ENCODE measurements at places on chromosomes 13 and 19.

GRCh38 chr19:18119717-18120105, 22.1 kb downstream of the MAST3 start:
- DNase-seq, result no peak

DNA sequence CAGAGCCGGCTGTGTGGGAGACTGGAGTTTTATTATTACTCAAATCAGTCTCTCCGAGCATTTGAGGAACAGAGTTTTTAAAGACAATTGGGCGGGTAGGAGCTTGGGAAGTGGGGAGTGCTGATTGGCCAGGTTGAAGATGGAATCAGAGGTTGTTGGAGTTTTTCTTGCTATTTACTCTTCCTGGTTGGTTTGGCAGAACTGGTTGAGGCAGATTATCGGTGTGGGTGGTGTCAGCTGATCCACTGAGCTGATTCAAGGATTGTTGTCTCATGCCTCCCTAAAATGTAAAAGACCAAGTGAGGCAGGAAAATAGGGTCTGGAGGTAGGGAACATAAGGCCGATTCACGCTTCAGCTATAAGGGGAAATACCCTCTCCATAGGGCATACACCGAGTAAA, 1.3 kb upstream of the TDRD12 start:
- no peak for DNase-seq

- peak; percentile 89 for DNase-seq
These were observed 703 bp upstream of the PLEKHG2 start for GRCh38 chr19:39411832-39412099.

GRCh38 chr13:92727118-92727517, 499.5 kb upstream of the GPC6 start:
- no peak for DNase-seq

DNA sequence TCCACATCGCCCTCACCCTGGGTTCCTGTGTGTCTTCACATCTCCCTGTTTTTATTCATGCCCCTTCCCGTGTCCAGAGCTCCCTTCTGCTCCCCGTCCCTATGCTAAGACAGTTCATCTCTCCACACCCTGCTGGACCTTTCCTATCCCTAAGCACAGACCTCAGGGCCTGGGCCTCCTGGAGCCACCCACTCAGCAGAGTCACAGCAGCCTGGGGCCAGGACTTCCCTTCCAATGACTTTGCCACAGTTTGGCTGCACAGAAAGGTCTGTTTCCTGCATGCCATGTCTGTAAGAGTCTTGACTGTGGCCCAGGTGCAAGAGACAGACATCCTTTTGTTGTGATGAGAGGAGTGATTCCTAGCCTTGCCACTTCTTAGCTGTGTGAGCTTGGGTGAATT, 470.7 kb downstream of the TSHZ3 start:
- no peak for DNase-seq

- DNase-seq, result no peak
These were observed 22.8 kb downstream of the COL4A2 start for GRCh38 chr13:110329798-110330461.

DNA sequence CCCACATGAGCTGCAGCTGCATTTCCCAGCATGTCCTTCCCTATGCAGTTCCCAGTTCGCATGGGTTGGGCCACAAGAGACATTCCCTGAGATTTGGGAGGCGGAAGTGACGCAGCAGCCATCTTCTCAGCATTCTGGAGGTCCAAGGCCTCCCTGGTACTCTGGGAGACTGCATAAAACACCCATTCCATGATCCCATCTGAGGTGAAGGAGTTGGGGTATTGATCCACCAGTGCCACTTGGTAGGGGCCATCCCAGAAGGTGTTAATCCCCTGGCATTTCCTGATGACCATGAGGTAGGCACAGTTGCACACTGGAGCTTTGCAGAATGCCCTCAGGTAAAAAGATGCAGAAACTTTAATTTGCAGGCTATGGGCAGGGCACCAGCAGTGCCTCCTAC, 25.4 kb downstream of the POP4 start:
- DNase-seq, result no peak

GRCh38 chr13:74866101-74866500, 615.9 kb downstream of the TBC1D4 start:
- DNase-seq, result no peak

DNA sequence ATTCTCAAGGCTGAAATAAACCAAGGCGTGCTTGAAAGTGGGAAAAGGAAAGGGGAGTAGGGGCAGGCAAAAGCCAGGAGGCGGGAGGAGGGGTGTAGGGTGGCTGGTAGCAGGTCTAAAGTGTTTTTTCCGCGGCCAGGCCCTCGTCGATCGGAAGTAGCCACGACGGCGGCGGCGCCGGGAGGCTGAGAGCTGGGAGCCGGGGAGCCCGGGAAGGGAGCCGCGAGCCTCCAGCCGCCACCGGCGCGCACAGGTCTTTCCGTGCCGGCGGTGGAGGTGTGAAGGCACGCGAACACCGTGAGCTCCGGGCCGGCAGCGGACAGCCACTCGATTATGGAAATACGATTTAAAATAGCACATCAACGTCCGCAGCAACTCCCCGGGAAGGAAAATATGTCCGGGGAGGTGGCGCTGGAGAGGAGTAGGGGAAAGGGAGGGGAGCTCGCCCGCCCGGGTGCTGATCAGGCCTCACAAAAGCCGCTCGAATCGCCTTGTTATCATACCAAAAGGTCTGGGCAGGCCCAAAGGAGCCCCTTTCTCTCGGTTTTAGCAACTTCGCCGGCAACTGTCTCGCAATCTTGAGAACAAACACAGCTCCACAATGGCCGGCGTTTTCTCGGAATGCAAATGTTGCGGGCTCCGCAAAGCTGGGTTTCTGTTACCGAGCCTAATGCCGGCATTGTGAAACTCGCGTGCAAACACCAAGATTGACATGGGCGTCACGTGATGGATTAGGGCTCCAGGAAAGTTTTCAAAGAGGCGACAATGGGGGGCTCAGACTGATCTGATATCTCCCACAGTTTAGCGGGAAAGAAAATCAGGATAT, 2.9 kb upstream of the PCDH8 start:
- no peak for DNase-seq

GRCh38 chr13:52366291-52366690, 39.7 kb downstream of the THSD1 start:
- DNase-seq, result no peak

DNA sequence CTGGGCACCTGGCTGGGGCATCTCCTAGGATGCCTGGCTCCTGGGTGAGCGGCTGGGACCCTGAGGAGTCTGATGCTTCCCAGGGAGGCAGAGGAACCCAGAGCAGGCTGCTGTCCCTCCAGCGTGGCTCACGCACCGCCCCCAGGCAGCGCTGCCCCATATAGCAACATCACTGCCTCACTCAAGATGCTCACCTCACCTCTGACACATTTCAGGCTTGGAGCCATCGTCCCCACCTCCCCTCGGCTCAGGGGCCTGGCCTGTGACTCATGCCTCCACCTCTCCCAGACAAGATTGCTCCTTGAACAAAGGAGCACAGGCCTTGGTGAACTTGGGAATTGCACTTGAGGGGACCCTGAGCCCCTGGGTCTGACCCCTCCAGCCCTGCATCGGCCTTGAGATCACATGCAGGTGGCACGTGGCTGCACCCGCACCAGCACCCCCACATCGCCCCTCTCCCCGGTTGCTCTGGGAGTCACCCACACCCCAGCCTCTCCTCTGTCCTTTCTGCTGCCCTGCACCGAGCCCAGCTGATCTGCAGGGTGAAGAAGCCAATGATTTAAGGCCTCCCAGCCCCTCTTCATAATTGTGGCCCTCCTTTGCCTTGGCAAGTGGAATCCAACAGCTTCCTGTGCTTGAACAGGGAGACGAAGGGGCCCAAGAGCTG, 11.2 kb downstream of the CEBPA start:
- no peak for DNase-seq

- no peak for DNase-seq
These were observed 375.8 kb upstream of the TSHZ3 start for GRCh38 chr19:31725051-31725450.

DNA sequence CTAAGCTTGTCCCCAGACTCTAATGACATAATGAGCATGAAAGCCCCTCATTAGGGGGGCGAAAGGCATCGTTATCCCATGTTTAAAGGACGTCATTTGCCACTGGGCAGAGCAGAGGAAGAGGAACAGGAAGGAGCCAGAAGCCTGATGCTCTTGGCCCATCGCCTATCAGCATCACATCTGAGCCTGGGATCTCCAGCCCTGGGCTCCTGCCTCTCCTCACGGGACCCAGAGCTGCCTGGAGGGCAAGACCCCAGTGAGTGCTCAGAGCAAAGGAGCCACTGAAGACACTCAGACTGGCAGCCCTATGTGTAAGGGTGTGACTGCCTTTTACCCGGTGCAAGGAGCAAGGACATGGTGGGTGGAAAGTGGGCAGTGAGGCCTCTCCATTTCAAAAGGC, 115.0 kb upstream of the ZNF507 start:
- no peak for DNase-seq

GRCh38 chr13:27704681-27705080, 83.0 kb downstream of the POLR1D start:
- DNase-seq, result no peak

GRCh38 chr13:102487330-102487729, 85.5 kb upstream of the FGF14 start:
- DNase-seq, result no peak

DNA sequence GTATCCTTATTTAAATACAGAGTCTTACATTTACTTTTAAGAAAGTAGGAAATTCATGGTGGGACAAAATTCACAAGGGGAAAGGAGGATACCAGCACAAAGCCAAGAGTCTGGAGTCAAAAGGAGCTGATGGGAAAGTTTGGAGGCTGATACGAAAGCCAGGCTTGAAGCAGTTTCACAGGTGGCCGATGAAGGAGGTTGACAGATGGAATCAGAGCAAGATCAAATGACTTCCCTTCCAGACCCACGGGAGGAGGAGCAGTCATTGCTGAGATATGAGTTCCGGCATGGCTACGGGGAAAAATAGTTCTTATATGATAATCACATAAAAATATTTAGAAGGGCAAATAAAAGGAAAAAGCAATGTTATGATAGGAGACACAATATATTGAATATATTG, 65.0 kb downstream of the DGKH start:
- no peak for DNase-seq

DNA sequence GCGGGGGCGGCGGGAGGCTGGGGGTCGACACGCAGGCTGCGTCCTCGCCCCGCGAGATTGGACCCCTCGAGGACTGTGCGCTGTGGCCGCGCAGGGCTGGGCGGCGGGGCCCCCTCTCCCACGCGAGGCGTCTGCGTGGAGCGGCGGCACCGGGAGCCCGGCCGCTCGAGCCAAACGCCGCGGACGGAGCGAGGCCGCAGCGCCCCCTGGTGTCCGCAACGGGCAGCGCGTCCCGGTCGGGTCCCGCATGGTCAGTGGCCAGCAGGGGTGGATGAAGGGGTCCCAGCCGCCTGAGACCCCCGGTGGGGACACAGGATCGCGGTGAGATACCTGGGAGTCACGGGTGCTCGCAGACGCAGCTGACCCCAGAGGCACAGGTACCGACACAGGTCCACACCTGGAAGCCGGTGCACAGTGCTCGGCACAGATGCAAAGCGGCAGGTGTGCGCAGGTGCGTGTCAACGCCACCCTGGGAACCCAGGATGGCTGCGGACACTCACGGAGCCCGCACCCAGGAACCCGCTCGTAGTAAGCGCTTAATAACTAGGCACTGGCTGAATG, 2.1 kb upstream of the CIRBP start:
- DNase-seq, result no peak

- no peak for DNase-seq
These were observed 341.0 kb downstream of the DNAJC15 start for GRCh38 chr13:43364210-43365038.

- no peak for DNase-seq
These were observed 7.2 kb downstream of the RPL36 start for GRCh38 chr19:5697022-5697889.

- DNase-seq, result no peak
These were observed 69.8 kb upstream of the RGCC start for GRCh38 chr13:41387576-41387975.

GRCh38 chr19:36081385-36081784, 26.7 kb downstream of the WDR62 start:
- DNase-seq, result no peak

- peak; percentile 46 for DNase-seq
These were observed 79.3 kb downstream of the KDM4B start for GRCh38 chr19:5048091-5048726.

Measured in activated CD4-positive, alpha-beta T cell treated with anti-CD3 and anti-CD28 coated beads for 24 hours (primary cell).